Naive thymus-derived CD8-positive, alpha-beta T cell (primary cell): ENCODE measurements at places on chromosomes 12 and 14. TPM values are rescaled to one million over a fixed set of nuclear protein-coding genes. Genes with fewer than 3 reads are reported as not detected.

The DHH gene
- 0.27 TPM for total RNA-seq

The TOMM20L gene
- not detected for total RNA-seq

The TCTN2 gene
- 6.3 TPM for total RNA-seq

The AHSA1 gene
- 114 TPM for total RNA-seq

The KRT85 gene
- total RNA-seq = not detected

The DACT1 gene
- 0.82 TPM for total RNA-seq

The HECTD1 gene
- total RNA-seq = 160 TPM

- H3K27me3 ChIP-seq = peaks cover 11% of the 10 kb centered on the region
- peaks cover 5% of the 10 kb centered on the region for H3K36me3 ChIP-seq
- DNase-seq = no peak
- no peak overlapping the region for H3K27ac ChIP-seq
- H3K4me3 ChIP-seq = no peak overlapping the region
- no peaks in the 10 kb centered on the region for H3K4me1 ChIP-seq
Measured at GRCh38 chr14:32345311-32345791, 16.3 kb downstream of the AKAP6 start.

DNA sequence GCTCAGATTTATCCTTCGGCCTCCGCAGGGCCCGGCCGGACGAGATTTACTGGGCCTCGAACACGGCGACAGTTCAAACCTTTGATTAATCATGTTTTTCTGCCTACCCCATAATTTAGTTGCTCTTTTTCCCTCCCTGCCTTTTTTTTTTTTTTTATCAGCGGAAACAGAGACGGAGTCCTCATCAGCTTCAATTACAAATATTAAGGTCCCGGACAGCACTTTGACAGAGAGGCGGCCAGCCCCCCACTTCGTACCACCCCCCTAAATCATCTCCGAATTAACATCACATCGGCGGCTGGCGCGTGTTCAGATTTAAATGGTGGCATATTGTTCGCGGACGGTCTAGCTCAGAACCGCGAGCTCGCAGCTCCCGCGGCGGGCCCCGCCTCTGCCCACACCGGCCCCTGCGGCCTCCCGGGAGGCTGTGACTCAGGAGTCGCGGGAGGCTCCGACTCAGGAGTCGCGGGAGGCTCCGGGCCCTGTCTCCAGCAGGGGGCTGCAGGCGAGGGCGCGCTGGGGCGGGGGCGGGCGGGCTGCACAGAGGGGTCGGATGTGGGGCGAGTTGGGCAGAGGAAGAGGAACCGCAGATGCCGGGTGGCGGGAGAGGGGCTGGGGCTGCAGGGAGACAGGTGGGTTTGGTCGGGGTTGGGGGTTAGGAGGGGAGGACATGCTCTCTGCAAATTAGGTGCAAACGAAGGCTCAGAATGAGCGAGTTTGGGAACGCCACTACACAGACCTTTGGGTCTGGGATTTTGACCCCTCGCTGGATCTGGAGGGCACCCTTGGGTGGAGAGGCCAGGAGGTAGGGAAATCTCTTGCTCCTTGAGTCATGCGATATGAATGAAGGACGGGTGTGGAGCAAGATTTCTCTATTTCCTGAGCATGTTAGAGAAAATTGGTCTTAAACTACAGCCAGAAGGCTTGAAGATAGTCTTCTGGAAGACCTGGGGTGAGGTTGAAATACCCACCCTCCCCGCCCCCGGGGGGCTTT is 19.6 kb upstream of the ATP5MC2 start:
- H3K27me3 ChIP-seq = peaks cover 48% of the 10 kb centered on the region
- DNase-seq = no peak
- no peak overlapping the region for H3K27ac ChIP-seq
- H3K36me3 ChIP-seq = peaks cover 5% of the 10 kb centered on the region
- H3K4me3 ChIP-seq = peak overlapping the region; percentile 77

DNA sequence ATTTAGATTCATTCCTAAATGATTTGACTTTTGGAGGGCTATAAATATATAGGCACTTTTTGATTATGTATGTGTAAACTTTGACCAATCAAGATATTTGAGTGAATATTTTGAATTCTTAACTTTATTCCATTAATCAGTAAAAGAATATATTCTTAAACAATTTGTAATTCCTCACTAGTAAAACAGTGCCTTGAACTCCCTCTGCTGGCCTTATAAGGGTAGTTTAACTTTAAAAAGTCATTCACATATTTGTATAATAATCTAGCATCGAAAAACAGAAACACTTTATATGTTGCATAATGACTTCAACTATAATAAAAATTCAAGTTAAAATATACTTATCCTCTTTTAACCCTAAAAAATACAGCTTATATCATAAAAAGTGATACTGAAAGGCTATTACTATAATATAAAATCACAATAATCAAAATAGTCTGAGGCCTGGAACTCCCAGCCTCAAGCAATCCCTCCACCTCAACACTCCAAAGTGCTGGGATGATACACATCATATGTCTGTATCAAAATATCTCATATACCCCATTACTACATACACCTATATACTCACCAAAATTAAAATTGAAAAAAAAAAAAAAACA is 31.2 kb downstream of the CCDC59 start:
- no peak overlapping the region for H3K27ac ChIP-seq
- no peak for DNase-seq
- H3K4me3 ChIP-seq = no peak overlapping the region
- no peaks in the 10 kb centered on the region for H3K36me3 ChIP-seq

GRCh38 chr14:31949709-31950108 is 127.4 kb upstream of the ARHGAP5 start:
- no peak for DNase-seq
- H3K4me3 ChIP-seq = no peak overlapping the region
- no peak overlapping the region for H3K27ac ChIP-seq
- peaks cover 3% of the 10 kb centered on the region for H3K27me3 ChIP-seq
- peaks cover 7% of the 10 kb centered on the region for H3K4me1 ChIP-seq
- H3K36me3 ChIP-seq = no peaks in the 10 kb centered on the region

DNA sequence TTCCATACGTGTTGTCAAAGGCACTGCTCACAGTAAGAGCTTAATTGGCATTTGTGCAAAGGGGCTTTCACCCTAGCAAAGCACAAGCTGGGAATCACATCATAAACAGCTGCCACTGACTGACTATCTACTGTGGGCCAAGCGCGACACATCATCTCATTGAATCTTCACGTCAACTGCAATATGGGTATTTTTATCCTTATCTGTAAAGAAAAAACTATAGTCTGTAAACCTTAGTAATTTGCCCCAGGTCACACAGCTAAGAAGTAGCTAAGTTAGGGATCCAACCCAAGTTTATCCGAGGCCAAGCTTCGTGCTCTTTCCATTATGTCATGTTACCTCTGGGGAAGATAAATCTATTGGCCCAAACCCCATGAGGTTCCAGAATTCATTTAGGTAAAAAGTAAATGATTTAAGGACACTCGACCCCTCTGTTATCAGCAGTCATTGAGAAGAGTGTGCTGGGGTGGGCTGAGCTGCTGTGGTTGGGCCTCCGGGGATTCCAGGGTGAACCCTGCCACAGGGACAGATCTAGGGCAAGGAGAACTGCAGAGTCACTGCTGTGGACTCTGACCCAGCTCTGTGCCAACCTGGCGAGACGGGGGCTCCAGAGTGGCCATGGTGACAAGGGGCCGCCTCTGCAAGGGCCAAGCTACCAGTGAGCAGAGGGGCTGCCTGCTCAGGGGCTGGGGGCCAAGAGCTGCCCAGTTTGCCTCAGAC is 27.6 kb downstream of the NCKAP5L start:
- no peak overlapping the region for H3K4me3 ChIP-seq
- no peaks in the 10 kb centered on the region for H3K27me3 ChIP-seq

DNA sequence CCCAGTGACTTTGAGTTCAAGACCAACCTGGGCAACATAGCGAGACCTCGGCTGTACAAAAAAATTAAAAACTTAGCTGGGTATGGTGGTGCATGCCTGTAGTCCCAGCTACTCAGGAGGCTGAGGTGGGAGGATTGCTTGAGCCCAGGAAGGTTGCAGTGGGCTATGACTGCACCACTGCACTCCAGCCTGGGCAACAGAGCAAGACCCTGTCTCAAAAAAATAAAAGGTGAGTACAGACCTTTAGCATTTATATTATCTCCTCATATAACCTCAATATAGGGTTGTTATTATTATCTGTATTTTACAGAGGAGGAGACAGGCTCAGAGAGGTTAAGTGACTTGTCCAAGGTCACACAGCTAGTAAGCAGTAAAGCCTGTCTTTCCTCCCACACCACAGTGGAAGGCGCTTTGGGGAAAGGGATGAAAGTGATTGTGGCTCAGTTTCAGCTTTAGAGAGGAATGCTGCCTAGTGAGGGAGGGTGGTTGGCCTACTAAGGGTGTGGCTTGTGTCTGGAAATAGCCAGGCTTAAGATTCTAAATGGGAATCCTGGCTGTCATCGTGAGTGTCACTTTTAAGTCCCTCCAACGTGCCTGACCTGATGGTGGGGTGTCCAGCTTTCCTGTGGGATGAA is 7.2 kb downstream of the TPCN1 start:
- H3K27ac ChIP-seq = no peak overlapping the region
- H3K4me1 ChIP-seq = peaks cover 57% of the 10 kb centered on the region
- no peak overlapping the region for H3K4me3 ChIP-seq
- DNase-seq = no peak
- peaks cover 10% of the 10 kb centered on the region for H3K36me3 ChIP-seq
- H3K27me3 ChIP-seq = no peaks in the 10 kb centered on the region

GRCh38 chr14:74671789-74672188 is 41.1 kb downstream of the AREL1 start:
- no peak for DNase-seq
- no peaks in the 10 kb centered on the region for H3K27me3 ChIP-seq
- H3K4me3 ChIP-seq = no peak overlapping the region
- H3K4me1 ChIP-seq = no peaks in the 10 kb centered on the region
- H3K27ac ChIP-seq = no peak overlapping the region
- H3K36me3 ChIP-seq = peaks cover 15% of the 10 kb centered on the region

- no peaks in the 10 kb centered on the region for H3K36me3 ChIP-seq
- no peaks in the 10 kb centered on the region for H3K27me3 ChIP-seq
- H3K4me3 ChIP-seq = peak overlapping the region; percentile 99
- DNase-seq = no peak
Measured at GRCh38 chr14:21385188-21385904, 1.5 kb upstream of the SUPT16H start.

- H3K27ac ChIP-seq = peak overlapping the region; percentile 14
- peaks cover 9% of the 10 kb centered on the region for H3K36me3 ChIP-seq
- H3K4me1 ChIP-seq = peaks cover 4% of the 10 kb centered on the region
- no peak for DNase-seq
Measured at GRCh38 chr14:92686411-92686899, 62.0 kb downstream of the LGMN start.

DNA sequence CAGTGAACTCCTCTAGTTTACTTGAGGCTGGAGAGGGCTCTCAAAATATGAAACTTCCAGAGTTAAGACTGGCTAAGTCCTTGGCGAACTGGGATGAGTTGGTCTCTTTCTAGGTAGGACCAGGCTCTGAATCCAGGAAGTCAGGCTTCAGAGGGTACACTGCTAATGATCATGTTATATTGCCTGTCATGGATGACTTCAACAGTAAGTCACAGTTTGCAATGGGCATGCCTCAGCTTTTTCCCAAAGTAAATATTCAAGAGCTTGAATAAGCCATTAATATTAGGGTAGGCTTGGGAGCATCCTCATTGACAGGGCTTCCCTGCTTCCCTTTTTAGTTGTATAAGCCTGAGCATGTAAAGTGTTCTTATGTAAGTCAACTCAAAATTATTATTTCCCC is 61.7 kb upstream of the PTHLH start:
- no peak overlapping the region for H3K27ac ChIP-seq
- H3K27me3 ChIP-seq = no peaks in the 10 kb centered on the region
- DNase-seq = no peak
